NCI-H1092 (cell line): ENCODE measurements at places on chromosomes 13 and 19.

DNA sequence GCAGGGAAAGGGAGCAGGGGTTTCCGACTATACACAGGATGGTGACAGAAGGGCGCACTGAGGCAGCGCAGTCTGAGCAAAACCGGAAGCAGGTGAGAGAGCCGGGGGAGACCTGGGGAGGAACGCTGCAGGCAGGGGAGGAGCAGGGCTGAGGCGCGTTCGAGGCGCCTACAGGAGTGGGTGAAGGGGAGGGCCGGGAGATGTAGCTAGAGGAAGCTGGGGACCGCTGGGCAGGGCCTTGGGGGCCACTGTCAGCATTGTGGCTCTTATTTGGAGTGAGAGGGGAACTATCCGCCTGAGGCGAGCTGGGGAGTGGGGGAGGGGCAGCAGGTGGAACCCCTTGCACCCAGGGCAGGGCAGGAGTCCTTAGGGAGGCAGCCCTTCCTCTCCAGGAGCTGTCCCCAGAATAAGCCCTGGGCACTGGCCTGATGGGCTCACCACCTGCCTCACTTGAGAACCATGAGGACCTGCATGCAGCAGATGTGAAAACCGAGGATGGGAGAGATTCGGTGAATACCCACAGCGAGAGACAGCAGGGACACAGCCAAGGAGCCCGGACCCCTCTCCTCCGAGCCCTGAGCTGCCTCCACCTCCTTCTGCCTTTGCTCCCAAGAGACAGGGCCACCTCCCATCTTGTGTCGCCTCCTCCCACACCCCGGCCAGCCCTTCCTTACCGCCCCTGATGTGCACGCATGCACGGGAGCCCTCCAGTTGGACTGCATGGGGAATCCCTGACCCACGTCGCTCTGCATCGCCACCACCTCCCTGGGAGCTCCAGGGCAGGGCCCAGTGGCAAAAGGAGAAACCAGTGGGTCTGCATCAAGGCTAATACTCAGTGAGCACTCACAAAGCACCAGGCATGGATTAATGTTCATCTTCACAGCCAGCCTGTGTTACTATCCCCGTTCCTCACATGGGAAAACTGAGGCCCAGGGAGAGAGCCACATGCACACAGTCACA is 10.3 kb downstream of the AKT2 start:
- no peak for DNase-seq

DNA sequence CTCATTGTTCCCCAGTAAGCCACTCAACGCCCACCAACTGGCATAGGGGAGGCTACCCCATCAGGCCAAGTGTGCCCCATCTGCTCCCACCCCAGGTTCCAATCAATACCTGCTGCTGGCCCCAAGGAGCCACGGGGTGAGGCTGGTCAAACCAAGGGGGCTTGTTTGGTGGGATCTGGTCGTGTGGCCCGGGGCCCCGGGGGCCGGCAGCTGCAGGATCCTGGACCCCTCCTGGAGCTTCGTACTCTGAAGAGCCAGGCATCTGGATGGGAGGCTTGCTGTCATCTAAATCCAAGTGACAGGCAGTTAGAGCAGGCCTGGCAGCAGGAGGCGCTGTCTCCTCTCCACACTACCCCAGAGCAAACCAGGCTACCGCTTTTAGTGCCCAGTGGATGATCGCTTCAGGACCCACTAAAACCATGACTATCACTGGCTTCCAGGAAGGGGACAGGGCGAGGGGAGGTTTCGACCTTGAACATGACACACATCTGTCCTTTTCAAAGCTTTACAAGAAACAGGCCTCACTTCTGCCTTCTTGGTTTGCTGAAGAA is 14.2 kb downstream of the CHERP start:
- no peak for DNase-seq

- DNase-seq: no peak
Observed at GRCh38 chr19:33214596-33214995, 11.1 kb downstream of the SLC7A10 start.

- DNase-seq: no peak
Observed at GRCh38 chr19:47581605-47582319, 8.8 kb upstream of the ZNF541 start.

GRCh38 chr13:98508280-98508679 is 68.6 kb downstream of the STK24 start:
- no peak for DNase-seq

DNA sequence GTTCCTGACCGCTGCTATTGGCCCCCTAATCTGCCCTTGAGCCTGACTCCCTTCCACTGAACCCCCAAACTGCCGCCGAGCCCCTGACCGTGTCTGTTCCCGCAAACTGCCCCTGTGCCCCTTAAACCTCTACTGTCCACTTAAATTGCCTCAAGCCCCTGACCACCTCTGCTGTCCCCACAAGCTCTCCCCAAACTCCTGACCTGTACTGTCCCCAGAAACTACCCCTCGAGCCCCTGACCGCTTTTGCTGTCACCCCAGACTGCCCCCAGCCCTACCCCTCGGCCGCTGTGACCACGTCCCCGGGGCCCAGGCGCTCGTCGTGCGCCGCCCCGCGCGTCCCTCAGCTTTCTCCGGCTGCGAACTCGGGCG is 382 bp downstream of the ZNF77 start:
- DNase-seq: no peak

DNA sequence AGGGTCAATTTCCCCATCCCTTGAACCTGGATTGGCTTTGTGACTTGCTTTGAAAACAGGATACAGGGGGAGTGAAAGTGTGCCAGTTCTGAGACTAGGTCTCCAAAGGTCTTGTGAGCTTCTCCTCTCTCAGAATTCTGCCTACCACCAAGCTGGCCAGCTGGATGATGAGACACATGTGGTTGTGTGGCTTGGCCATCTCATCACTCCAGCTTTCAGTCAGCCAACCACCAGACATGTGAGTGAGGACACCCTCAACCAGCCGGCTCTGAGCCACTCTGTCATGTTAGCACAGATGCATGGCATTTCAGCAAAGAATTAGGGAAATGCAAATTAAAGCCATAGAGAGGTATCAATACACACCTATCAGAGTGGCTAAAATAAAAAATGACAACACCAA is 29.5 kb downstream of the ENOX1 start:
- no peak for DNase-seq

GRCh38 chr19:33690378-33691029 is 68.8 kb downstream of the CHST8 start:
- no peak for DNase-seq

GRCh38 chr19:48615231-48616040 is 560 bp upstream of the FAM83E start:
- no peak for DNase-seq

GRCh38 chr13:41788552-41788951 is 172.4 kb downstream of the VWA8 start:
- no peak for DNase-seq

GRCh38 chr13:93635616-93636032 is 409.0 kb downstream of the GPC6 start:
- no peak for DNase-seq

DNA sequence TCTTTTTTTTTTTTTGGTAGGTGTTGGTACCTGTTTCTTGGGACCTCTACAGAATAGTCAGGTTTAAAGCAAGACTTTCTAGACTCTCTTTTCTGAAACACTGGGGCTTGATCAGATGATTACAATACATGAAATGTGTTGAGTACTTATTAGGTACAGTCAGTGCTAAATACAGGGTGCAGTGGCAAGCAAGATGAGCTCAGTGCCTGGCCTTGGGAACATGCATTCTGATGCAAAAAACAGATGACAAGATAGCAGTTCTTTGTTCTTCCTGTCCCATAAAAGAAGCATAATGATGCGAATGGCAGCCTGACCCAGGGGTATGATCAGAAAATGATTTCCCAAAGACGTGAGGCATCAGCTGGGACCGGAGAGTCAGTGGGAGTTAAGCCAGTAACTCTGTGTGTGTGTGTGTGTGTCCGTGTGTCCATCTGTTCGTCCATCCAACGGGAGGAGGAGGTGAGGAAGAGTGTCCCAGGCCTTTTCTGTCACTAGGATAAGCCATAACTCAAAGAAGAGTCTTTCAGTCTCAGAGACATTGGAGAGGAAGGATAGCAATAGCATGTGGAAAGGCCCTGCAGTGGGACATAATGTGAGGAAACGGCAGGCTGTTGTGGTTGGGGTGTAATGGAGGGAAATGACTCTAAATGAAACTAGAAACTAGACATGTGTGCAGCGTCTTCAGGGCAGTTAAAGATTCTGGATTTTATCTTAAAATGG is 32.2 kb downstream of the SLAIN1 start:
- no peak for DNase-seq

GRCh38 chr19:56838909-56839651 is 1.4 kb downstream of the PEG3 start:
- DNase-seq: no peak
